Endodermal cell (in vitro differentiated cells): ENCODE measurements at places on chromosomes 1 and 21.
A peak's percentile ranks its signal among the peaks of the same experiment; 100 is the strongest.

GRCh38 chr21:43609501-43610340 lies 49.6 kb downstream of the HSF2BP start:
- no peak for DNase-seq

- DNase-seq, result no peak
Observed at GRCh38 chr1:157641177-157641576, 43.3 kb upstream of the FCRL4 start.

DNA sequence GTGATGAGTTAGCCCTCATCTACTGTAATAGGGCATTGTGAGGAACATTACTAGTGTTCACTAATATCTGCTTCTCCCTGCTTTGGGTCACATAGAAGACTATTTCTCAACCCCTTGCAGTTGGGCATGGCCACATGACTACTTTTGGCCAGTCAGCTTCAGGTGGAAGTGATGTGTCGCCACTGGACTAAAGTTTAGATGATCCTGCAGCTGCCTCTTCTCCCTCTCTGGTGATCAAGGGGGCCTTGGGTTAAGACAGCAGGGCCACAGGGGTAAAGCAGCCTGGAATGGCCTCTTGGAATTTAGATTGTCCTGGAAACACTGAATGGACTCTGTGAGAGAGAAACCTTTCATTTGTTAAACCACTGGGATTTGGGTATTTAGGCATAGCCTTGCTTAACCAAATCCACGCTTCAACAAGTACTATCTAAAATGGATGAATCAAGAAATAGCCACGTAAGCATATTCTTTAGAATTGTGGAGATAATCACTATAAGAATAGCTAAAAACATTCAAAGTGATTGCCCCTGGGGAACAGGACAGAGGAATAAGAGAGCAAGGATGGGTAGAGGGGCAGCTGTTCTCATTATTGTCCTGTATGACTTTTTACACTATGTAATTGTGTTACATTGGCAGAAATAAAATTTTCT lies 41.2 kb downstream of the OPRD1 start:
- no peak for DNase-seq

DNA sequence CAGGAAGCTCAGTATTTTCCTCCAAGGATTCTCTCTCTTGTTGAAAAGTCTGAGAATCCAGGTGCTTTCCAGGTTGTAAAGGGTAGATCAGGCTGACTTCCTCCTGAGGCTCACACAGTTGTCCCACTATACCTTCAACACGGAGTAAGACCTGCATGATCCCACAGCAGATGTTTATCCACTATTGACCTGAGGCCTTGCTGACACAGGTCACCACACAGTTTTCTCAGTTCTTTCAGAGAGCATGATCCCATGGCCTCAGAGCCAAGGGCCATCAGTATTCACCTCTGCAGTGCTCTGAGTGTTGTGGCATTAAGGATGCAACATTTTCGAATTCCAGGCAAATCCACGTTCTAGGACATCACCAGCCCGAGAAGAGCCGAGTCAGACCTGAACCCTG lies 60.5 kb upstream of the ABCD3 start:
- DNase-seq, result no peak

GRCh38 chr1:239558559-239558958 lies 172.2 kb downstream of the CHRM3 start:
- DNase-seq, result no peak

- no peak for DNase-seq
Observed at GRCh38 chr1:38452246-38452645, 405.7 kb upstream of the POU3F1 start.

- DNase-seq, result no peak
Observed at GRCh38 chr1:235835226-235835625, 31.5 kb downstream of the LYST start.

DNA sequence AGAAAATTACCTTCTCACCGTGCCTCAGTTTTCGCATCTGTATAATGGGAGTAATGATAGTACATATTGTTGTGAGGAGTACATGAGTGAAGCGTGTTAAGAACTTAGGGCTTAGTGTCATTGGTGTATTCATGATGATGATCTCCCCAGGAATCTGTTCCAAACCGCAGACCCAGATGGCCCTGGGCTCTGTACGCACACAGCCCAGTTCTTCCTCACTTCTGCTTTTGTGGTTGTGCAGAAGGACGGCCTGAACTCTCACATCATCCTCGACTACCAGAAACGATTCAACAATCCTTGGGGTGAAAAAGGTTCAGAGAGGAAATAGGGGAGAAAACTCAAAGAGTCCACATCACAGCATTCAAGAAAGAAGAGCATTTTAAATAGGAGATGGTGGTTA lies 323.0 kb downstream of the CAMTA1 start:
- no peak for DNase-seq

GRCh38 chr21:44314561-44314960 lies 14.7 kb downstream of the PFKL start:
- no peak for DNase-seq

- DNase-seq, result peak; percentile 63
Observed at GRCh38 chr1:156832434-156832833, 15.8 kb upstream of the SH2D2A start.

DNA sequence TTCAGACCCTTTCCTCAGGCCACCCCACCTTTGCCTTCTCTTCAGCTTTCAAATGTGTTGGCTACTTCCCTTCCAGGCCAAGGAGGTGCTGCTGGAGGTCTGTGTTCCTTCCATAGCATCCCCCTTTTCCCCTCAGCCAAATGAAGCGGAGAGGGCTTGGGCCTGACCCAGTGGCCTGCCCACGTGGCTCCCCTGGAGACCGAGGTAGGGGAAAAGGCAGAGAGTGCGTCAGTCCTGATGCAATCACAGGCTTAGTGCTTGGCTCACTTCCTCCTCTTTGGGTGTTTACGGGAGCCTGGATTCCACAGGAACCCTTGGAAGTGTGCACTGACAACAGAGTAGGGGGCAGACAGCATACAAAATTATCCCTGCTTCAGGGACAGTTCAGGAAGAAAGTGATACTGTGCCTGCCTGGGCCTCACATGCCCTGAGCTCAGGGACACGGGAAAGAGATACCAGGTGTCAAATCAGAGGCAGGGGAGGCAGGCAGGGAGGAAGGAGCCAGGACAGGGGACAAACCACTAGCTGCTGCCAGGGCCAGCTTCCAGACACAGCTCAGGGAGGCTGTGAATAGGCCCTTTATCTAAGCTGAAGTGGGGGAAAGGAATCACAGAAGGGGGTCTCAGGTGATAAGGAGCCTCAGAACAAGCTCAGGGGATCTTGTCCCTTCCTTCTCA lies 16.6 kb upstream of the PTP4A2 start:
- DNase-seq, result peak; percentile 90

GRCh38 chr1:153929981-153930948 lies 7.5 kb upstream of the GATAD2B start:
- no peak for DNase-seq

- DNase-seq, result no peak
Observed at GRCh38 chr1:71656902-71657301, 576.1 kb upstream of the ZRANB2 start.

GRCh38 chr1:54309631-54310366 lies 96.4 kb downstream of the SSBP3 start:
- peak; percentile 76 for DNase-seq

DNA sequence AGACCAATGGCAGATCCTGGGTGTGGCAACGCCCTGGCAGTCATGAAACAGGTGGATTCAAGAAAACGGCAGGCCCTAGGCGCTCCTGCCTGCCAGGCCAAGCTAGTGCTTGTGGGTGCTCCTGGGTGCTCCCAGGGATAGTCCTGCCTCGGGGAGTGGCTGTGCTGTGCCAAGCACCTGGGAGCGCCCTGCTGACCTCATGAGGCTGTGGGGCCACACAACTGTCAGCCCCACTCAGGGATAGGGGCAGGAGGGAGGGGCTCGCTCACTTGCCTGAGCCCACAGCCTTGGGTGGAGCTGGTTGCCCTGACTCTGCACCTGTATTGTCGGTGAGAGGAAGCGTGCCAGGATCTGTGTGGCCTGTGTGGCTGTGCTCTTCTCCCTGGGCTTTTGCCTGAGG lies 9.4 kb downstream of the SNAP47 start:
- DNase-seq, result no peak

- no peak for DNase-seq
Observed at GRCh38 chr1:194208674-194209073, 1022.3 kb upstream of the B3GALT2 start.

DNA sequence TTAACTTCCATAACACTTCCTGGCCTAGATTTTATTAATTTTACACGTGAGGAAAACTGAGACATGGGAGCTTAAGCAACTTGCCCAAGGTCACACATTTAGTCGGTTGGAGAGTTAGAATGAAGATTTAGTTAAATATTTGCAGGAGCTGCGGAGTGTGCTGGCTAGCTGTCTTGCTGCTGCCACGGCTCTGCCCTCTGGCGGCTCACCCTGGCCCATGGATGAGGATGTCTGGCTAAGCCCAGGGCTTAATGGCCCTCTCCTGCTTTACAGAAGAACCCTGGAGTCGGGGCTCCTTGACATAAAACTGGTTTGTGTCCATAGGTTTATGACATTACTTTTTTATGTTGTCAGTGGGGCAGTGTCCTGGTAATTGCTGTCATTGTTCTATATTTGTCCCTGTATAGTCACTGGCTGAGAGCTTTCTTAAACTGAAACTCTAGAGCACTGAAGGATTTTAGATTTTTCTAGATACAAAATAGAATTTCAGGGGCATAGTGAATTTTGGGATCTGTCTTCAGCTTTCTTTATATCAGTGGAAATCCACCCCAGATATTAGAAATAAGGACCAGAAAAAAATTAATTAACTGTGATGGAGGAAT lies 88.9 kb upstream of the WLS start:
- DNase-seq, result peak; percentile 92

DNA sequence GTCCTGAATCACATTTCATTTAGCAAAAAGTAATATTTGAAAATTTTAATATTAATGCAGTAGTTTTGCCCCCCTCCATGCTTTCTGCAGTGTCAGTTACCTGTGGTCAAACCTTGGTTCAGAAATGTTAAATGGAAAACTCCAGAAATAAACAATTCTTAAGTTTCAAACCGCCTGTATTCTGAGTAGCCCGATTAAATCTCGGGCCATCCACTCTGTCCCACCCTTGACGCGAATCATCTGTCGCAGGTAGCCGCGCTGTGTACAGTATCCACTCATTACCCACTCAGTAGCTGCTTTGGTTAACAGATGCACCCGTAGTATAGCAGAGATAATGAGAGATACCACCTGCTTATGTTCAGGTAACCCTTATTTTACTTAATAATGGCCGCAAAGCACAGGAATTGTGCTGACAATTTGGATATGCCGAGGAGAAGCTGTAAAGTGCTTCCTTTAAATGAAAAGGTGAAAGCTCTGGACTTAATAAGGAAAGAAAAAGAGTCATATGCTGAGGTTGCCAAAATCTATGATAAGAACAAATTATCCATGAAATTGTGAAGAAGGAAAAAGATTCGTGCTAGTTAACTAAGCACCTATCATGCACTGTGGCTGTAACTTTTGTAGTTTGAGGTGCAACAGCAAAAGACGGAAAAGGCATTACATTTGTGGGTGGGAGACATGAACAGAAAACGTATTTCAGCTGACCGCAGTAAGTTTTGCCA lies 889 bp upstream of the SCYL3 start:
- no peak for DNase-seq

DNA sequence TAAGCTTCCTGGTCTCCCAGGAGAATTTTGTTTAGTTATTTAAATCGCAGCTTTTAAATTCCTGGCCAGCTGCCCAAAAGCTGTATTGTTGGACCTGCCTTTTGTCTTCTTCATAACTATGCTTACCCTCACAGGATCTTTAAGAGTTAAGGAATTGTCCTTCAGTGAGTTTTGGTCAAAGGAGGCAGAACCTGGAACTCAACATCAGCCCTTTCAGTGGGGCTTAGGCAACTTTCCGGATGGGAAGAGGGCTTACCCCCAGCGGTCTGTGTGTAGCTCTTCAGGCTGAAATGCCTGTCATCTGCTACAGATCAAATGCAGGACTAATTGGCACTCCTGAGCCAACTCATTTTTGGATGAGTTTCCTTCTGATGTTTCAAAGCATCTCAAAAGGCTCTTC lies 402.6 kb downstream of the SIPA1L2 start:
- DNase-seq, result no peak

GRCh38 chr1:234778221-234779159 lies 168.5 kb upstream of the IRF2BP2 start:
- peak; percentile 70 for DNase-seq

DNA sequence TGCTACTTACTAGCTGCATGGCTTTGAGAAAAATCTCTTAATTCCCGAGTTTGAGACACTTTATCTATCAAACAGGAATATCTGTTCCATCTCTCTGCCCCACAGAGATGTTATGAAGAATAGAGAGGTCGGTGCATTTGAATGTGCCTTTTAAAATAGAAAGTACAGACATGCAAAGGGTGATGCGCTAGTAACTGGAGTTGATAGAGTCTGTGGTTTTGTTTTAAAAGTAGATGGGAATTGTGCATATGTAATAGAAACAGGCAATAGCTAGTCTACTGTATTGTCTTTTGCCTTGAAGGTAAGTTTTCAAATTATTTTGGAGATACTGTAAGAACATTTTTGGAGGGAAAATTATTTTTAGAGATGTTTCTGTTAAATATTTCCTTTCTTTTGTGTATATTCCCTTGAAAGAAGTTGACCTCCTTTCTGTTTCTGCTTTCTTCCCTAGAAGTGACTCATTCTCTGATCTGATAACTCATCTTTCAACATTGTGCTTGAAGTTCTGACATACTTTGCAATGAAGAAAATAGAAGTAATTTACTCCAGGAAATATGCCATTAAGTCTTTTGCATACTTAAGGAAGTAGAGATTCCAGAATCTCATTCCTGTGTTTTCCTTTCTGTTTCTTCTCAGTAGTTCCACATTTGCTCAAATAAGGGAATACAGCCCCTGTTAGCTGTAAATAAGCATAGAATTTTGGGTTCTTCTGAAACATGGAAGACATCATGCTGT lies 151.6 kb downstream of the SDCCAG8 start:
- DNase-seq, result no peak

DNA sequence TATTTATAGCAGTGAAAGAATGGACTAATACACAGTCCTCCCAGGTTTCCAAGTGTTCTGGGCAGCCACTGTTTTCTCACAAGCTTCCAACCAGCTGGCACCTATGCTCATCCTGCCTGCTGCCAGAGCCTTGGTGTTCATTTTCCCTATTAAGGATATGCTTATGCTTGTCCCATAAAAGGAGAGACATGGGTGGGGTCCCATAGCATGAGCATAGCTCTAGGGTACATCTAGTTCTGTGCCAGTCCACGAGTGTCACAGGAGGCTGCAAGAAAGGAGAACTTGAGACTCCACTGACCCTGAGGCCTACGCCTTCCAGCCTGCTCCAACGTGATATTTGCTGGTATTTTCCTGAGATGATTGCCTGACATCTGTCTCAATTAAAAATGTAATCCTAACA lies 192.4 kb upstream of the PTGFR start:
- DNase-seq, result no peak

- no peak for DNase-seq
Observed at GRCh38 chr21:44539046-44539445, 949 bp downstream of the KRTAP10-1 start.

DNA sequence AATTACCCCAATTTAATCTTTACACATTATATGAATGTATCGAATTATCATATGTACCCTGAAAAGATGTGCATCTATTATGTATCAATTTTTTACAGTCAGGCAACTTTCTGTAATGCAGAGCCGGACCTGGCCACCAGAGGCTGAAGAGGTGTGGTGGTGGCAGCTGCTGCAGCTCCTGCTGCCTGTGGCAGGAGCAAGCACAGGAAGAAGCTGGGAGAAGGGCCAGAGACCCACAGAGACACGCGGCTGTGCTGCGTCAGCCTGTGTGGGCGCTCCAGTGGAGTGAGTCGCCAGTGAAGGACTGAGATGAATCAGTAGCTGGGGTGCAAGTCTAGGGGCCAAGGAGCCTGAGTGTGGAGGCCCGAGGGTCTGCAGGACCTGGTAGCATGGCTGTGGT lies 74.3 kb upstream of the COG2 start:
- peak; percentile 71 for DNase-seq
